Fibroblast of gingiva (primary cell): ENCODE measurements at places on chromosomes 16 and 17.

GRCh38 chr16:89143911-89144675 is 27.5 kb upstream of the CDH15 start:
- no peak for DNase-seq

DNA sequence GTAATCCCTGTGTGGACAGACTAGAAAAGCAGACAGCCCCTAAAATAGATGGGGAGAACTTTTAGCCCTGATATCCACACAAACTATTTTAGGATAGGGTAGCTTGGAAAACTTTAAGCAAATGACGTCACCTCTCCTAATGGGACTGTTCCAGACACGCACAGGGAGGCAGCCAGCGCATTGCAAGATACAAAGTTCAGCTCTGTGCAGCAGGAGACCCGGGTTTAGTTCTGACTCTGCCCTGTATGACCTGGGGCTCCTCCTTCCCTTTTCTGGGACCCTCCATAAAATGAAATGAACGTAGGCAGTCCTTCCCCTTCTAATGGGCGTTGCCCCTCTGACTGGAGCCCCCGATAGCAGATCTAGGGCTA is 6.3 kb downstream of the ZNF689 start:
- no peak for DNase-seq

GRCh38 chr17:8125154-8125946 is 1.4 kb upstream of the HES7 start:
- DNase-seq, result no peak

DNA sequence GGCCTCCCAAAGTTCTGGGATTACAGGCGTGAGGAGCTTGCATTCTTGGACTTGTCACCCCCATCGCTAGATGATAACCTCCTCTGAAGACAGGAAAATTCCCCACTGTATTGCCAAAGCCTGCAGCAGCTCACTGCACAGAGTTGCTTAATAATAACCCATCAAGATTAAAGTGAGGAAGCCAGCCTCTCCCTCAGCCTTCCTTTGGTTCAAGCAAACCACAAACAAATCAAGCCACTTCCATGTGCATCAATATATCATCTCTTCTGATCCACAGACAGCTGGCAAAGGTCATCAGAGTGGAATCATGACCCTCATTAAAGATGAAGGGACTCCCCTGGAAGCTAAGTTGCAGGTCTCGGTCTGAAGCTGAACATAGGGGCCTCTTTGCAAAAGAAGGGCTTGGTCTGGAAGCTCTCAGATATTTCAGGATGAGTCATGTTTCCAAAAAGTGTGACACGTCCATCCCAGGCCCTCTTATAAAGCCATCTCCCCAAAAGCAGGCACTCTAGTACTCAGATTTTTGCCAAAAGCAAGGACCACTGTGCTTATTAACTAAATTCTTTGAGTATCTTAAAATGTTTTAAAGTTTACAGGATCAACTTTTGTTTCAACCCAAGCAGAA is 4.8 kb downstream of the EMP2 start:
- DNase-seq, result peak; percentile 21

GRCh38 chr17:19756546-19756945 is 8.4 kb upstream of the ALDH3A1 start:
- no peak for DNase-seq

DNA sequence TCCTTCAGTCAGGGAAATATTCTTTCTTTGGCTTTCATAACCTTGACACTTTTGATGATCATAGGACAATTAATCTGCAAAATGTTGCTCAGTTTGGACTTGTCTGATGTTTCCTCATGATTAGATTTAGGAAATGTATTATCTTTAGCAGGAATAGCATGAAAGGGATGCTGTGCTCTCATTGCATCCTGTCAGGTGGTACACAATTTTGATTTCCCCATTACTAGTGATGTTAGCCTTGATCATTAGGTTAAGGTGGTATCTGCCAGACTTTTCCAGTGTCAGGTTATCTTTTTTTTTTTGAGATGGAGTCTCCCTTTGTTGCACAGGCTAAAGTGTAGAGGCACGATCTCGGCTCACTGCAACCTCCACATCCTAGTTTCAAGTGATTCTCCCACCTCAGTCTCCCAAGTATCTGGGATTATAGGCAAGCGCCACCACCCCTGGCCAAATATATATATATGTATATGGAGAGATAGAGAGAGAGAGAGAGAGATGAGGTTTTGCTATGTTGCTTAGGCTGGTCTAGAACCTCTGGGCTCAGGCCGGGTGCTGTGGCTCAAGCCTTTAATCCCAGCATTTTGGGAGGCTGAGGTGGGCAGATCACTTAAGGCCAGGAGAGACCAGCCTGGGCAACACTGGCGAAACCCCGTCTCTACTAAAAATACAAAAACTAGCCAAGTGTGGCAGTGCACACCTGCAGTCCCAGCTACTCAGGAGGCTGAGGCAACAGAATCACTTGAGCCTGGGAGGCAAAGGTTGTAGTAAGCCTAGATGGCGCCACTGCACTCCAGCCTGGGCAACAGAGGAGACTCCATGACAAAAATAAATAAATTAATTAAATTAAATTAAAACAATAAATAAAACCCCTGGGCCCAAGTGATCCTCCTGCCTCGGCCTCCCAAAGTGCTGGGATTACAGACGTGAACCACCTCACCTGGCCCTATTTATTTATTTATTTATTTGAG is 15.8 kb upstream of the CAVIN1 start:
- no peak for DNase-seq

DNA sequence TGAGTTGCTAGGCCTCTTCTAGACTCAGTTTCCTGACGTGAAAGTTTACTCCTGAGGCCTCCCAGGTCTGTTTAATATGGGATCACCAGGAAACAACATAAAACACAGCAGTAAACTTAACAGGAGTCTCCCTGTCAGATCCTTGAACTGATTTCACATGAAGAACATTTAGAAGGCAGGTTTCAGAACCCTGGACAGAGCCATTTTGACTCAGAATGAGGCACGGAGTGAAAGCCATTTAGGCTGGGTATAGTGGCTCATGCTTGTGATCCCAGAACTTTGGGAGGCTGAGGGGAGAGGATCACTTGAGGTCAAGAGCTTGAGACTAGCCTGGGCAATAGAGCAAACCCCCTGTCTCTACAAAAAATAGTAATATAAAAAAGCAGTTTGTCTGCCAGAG is 289.1 kb downstream of the CA10 start:
- DNase-seq, result no peak

DNA sequence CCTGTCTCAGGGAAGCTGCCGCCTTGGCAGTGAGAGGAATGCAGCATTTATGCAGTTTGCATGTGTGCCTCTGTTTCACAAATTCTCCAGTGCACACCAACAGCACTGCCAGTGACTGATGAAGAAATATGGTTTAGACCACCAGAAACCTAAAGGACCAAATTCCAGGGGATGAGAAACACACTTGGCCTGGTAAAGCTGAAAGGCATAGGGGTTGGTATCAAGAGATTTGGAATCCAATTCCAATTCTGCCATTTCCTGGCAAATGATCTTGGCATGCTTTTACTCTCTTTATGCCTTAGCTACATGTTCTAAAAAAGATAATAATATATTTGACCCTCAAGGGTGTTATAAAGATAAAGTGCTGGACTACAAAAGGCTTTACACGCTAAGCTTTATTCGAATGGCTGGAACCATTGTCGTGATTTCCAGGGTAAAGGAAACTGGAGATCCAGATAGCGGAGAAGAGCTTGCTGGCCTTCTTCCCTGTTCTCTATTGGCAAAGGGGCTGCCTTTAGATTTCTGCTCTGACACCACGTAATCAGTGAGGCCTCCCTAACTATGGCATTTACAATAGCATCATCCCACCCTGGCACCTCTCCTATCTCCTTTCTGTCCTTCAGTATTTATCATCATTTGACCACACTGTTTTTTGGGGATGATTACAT is 359.8 kb upstream of the ASIC2 start:
- no peak for DNase-seq

DNA sequence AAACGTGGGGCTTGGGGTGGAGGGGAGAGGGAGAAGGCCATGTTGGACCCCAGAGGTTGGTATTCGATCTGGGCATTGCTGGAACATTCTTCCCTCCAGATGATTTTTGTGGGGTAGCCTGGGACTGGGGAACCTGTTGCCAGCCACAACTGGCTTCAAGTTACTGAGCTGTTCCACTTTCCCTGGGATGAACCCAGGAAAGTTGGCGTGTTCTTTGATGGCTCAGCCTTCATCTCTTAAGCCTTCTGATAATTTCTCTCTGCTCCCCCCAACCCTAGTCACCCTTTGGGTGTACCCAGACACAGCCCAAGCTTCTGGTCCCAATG is 2.1 kb downstream of the TBX21 start:
- no peak for DNase-seq

GRCh38 chr16:90015586-90016338 is 3.5 kb downstream of the DBNDD1 start:
- no peak for DNase-seq

- peak; percentile 27 for DNase-seq
Measured at GRCh38 chr16:69610356-69610755, 44.6 kb downstream of the NFAT5 start.

- no peak for DNase-seq
Measured at GRCh38 chr16:18050777-18051176, 285.8 kb downstream of the NPIPA8 start.

GRCh38 chr16:2333231-2333630 is 7.3 kb downstream of the ABCA3 start:
- DNase-seq, result no peak

DNA sequence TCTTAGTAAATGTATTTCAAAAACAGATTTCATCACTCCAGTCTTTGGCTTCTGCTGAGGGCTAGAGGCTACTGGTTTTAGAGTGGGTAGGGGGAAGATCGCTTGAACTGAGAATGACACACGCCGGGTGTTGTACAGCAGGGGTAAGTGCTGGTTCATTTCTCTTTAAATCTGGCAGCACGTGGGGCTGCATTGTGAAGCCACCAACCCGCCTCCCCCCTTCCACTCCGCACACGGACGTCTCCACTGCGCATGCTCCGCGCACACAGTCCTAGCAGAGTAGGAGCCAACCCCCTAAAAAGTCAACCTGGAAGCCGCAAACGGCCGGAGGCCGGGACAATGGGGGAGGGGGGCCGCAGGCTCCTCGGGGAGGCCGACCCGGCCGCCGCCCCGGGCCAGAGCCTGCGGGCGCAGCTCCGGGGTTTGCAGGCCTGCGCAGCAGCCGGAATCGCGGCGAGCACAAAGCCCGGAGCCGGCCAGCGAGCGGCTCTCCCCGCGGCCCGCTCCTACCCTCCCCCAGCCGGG is 1.3 kb downstream of the UBE2G1 start:
- DNase-seq, result peak; percentile 87

GRCh38 chr17:61127960-61128359 is 271.7 kb upstream of the TBX2 start:
- DNase-seq, result peak; percentile 4

DNA sequence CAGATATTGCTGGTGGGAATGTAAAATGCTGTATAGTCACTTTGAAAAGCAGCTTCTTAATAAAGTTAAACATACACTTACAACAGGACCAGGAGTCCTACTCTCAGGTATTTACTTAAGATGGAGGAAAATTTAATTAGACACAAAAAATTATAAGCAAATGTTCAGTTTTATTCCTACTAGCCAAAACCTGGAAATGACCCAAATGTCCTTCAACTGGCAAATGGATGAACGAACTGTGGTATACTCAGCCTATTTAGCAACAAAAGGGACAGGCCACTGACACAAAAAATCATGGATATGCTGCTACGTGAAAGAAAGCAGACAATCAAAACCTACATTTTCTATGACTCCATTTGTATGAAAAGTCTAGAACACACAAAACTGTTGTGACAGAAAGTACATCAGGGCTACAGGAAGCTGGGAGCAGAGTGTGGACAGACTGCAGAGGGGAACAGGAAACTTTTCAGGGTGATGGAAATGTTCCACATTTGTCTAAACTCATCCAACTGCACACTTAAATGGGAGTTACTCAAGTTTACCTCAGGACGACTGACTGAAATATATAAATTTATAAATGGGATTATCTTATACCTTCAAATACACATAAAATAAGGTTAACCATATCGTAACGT is 49.3 kb upstream of the MNT start:
- DNase-seq, result no peak

DNA sequence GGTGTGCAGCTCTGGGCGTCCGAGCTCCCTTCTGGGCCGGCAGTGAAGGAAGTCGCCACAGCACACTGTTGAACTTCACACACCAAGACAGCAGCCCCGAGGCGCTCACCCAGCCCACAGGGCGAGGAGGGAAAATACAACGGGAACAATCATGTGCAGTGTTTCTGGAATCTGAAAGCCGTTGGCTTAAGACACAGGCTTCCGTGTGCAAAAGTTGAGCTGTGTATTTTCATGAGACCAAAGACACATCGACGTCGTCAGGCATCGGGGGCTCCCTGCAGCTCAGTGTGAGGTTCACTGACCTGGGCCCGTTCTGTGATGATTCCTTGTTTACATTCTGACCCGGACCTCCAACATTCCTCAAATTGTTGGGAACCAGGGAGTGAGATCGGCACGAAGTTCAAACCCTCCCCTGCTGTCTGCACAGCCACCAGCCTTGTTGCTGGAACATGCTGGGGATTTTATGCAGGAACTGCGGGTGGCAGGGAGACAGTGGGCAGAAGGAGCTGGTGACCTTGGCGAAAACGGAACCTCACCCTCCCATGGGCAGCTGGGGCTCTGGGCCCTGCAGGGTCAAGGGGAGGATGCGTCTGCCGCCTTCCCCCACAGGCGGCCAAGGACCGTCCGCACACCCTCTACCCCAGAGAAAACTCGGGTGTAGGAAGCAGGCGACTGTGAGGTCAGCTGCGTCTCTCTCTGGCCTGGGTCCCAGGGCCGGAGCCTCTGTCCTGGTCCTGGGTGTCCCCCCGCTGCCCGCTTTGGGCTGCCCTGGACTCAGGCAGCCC is 72.2 kb downstream of the METRNL start:
- DNase-seq, result peak; percentile 9

- no peak for DNase-seq
Measured at GRCh38 chr17:80817861-80818260, 173.8 kb upstream of the CHMP6 start.

DNA sequence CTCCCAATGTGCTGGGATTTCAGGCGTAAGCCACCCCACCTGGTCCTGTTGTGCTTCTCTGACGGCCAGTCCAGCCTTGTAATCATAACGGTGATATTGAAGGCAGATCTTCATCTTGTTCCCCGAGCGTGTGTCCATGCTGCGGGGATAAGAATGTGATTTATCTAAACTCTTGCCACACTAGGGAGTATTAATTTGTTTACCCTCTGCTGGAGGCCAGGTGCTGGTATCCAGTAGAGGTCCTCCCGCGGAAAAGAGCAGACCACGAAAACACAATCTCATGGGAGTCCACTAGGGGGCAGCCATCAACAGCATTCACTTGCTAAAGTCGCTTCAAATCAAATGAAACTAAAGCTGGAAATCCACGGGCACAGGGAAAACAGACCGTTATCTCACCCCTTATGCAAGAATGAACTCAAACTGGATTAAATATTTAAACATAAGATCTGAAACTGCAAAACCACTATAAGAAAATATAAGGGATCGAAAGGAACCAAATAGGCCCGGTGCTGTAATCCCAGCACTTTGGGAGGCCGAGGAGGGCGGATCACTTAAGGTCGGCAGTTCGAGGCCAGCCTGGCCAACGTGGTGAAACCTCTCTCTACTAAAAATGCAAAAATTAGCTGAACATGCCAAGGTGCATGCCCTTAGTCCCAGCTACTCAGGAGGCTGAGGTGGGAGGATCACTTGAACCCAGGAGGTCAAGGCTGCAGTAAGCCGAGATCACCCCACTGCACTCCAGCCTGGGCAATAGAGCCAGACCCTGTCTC is 22.3 kb upstream of the RBBP6 start:
- peak; percentile 76 for DNase-seq
